ENCODE measurements at places on chromosomes 1 and 21.

- no peak for DNase-seq
These were observed 34.7 kb downstream of the RGSL1 start for GRCh38 chr1:182484531-182485257.

DNA sequence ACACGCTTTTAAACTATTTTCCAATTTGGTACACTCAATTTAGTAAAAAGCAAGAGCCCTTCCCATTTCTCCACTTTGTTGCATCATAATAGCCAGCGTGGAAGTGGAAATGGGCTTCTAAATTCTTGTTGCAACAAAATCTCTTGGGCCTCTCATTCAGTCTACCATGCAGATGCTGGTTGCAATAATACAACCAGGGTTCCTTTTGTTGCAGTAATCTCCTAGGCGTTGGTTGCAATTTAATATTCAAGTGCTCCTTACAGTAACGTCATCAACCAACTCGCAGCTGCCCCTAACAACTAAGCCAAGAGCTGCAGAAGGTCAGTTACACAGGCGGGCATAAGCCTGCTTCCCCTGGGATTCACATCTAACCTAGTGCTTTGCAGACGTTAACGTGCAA is 2.7 kb upstream of the HDGF start:
- DNase-seq = no peak

DNA sequence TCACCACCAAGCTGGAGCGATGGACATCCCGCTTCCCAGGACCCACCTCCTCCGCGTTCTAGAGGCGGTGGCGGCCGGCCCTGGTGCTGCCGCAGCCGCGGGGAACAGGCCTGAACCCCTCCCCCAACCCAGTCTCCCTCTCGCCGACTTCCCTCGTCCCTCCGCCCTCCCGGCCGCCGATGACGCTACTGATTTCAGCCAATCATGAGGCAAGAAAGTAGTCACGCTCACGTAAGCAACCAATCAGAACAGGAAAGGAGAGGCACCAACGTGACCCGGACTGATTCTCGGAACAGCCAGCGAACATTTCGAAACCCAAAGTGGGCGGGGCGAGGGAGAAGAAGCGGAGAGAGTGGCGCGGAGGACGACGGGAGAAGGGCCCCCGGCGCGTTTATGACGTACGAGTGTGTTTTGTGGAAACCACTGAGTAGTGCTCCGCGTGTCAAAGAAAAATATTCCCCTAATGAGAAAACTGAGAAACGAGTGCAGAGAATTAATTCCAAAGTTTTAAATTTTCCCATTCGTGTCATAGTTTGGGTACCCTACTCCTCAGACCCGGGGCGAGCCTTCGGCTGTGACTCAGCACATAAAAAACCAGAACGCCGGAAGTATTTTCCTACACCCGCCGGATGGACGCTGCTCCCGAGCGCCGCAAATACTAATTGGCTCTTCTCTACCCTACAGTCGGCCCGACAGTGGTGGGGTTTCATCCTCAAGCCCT is at the start of gene NRDC:
NRDC (minus strand) TSS at position 112 of the 721 bp plus-strand sequence. CDS start 112 bp downstream, outside the sequence.
- DNase-seq = peak; percentile 99

- DNase-seq = no peak
These were observed 125.1 kb downstream of the MRPS6 start for GRCh38 chr21:34198231-34199120.

DNA sequence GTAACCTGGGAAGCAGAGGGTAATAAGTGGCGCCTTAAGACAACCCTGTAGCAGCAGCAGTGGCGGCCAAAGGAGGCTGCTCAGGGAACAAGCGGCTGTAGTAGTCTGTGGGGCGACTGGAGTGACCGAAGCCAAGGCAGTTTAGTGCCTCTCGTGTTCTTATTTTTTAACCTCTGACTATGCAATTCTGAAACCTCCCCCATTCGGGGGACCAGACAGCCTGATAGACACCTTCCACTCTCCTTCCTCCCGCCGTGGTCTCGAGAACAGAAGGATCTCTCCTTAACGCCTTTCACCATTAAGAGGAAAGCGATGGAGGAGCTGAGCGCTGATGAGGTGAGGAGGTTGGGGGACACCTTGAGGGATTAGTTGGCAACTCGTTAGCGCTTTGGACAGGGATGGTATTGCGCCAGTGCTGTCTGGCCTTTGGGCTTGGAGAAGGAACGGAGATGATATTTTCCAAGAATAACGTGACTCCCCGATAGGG is 644 bp downstream of the UBE4B start:
- DNase-seq = no peak

DNA sequence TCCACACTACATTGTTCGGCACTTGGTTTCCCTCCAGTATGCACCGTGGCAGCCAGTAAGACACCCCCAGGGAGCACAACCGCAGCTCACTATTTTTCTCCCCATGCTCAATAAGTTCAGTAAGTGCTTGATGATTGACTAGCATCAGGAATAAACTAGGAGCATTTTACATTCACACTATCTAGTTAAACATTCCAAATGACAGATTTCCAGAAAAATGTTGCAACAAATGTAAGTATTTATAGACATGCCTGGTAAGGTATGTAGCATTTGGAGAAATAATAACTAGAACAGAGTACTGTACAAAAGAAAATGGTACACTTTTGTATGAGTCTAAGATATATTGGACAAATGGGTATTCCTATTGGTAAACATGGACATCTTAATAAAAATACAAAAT is 92.9 kb downstream of the SLC45A1 start:
- no peak for DNase-seq

GRCh38 chr1:243598433-243598832 is 251.6 kb downstream of the AKT3 start:
- DNase-seq = peak; percentile 34

DNA sequence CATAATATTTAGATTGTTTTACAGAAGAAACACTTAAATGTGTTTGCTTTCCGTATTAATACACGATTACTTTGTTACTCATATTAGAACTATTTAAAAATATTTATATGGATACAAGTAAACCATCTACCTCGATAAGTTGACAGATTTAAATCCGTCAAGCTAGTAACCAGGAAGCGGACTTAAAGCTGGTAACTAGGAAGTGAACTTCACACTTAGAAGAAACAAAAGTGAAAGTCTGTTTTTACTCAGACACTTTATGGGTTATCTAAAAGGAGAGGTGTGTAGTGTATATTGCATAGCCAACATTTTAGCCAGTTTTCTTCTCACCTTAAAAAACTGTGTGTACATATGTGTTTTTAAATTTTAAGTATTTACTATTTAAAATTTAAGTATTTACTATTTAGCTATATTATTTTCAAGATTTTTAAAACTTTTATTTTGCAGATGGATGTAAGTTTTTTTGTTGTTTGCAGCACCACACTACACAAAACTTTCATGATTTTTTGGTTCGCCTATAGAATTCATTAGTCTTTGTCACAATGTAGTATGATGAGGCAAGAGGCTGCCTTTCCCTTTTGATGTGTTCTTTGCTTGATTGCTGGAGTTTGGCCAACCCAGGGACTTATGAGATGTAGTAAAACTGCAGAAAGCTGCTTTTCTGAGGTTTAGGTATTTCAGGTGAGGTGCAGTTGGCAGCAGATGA is 2.7 kb downstream of the USP25 start:
- no peak for DNase-seq

- peak; percentile 75 for DNase-seq
These were observed 13.0 kb downstream of the CCDC190 start for GRCh38 chr1:162847839-162848453.

DNA sequence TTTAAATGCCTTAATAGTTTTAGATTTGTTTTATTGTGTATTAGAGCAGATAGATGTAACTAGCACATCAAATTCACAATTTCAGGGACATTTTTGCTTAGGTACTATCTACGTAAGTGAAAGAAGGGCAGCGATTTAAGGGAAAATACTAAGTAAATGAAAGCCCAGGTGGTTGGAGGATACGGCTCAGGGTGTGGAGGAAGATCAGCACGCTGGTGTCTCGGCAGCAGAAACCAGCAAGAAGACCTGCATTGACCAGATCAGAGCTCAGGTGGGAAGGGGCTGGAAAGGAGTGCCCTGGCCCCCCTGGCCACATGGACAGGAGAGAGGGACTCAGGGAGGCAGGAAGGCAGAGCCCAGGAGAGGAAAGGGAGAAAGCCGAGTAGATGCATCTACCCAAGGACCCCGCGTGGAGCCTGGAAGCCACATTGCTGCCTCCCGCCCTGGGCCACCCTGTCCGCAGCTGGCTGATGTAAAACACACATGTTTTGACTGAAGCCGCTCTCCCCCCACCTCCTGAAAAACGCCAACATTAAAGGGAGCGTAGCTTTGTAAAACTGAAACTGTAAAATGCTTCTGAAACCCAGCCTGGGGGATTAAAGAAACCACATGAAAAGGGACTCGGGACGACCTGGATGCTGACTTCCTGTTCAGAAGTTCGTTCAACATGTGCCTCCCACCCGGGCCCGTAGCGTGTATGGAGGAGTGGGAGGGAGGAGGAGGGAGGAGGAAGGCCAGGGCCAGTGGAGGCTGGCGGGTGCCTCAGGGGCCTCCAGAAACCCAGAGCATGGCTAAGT is 72.6 kb upstream of the TARDBP start:
- DNase-seq = peak; percentile 42

DNA sequence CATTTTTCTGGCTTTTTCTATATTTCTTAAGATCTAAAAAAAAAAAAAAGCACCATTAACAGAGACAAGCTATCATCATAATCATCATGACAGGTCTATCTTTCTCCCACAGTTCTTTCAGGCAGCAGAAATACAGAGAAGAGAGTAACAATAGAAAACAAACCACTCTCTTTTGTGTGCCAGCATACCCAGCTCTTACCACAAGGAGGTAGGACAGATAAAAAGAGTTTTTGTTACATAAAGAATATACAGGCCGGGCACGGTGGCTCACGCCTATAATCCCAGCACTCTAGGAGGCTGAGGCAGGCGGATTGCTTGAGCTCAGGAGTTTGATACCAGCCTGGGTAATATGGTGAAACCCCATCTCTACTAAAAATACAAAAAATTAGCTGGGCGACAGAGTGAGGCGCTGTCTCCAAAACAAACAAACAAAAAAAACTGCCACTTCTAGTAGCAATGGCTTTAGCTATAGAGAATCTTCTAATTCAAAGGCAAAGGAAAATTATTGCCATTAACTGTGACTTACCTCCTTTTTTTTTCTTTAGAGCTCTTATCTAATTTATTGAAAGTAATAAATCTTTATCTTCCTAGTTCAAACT is 39.7 kb downstream of the ANKRD13C start:
- DNase-seq = no peak

- no peak for DNase-seq
These were observed 2.3 kb upstream of the CELA2A start for GRCh38 chr1:15454256-15454655.

DNA sequence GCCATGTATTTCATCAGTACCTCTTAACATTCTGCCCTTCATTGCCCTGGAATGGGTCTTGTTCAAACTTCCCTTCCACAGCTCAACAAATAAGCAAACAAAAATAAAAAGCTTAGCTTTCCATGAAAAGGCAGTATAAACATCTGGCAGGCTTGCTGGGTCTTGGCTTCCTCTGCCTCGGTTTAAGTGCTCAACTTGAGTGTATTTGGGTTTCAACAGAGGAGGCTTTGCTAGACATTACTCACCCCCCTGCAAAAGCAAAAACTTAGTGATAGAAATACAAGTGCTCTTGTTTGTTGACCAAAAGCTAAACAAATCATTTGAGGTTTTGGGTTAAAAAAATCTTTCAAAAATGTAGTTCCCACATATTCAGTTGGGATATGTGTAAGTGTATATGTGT is 518.5 kb downstream of the PLPP3 start:
- DNase-seq = no peak

DNA sequence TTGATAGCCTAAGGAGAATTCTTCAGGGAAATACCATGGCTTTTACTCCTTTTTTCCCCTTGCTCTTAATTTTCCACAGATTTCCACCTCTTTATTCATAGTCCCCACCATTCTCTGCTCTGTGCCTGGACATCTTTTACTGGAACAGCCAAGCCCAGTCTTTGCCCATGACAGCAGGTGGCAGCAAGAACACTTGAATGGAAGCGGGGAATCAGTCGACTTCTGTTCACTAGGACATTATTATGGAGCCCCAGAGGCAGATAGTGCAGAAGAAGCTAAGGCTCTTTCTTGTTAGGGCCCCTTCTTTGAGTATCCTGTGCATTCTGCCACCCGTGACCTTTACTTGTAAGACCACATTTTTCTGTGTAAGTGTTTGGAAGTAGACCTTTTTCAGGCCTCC is 6.3 kb downstream of the OR14I1 start:
- no peak for DNase-seq

- peak; percentile 52 for DNase-seq
These were observed 27.1 kb downstream of the ZBTB17 start for GRCh38 chr1:15948595-15949452.

GRCh38 chr1:239315631-239316217 is 70.6 kb upstream of the CHRM3 start:
- DNase-seq = no peak

- no peak for DNase-seq
These were observed 68.5 kb upstream of the ZBTB18 start for GRCh38 chr1:243982447-243983018.

DNA sequence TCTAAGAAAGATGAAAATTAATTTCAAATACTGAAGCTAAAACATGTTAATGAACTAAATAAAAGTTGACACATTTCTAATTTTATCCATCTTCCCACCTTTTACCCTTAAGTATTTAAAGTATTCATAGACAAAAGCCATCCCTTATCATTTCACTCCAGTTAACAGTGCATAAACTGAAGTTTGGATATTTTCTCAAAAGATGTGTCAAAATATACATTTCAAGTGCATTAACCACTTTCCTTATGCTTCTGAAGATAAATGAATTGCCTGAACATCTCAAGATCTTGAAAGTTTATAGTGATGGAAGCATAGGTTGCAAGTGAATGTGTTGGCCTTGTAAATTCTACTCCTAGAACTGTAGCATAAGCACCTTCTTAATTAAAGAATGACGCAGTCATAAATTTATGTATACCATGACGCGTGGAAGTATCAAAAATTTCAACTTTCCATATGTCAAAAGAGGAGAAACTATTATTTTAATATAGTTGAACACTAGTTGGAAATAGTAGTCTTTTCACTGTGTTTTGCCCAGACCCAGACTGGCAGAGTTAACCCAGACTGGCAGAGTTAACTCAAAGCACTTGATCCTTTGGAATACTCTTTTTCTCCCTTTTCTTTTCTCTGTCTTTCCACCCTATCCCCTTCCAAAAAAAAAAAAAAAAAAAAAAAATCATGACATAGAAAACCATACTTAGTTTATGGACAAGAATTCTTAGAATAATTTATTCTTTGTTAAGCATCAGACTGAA is 282.6 kb upstream of the C1orf105 start:
- DNase-seq = no peak

DNA sequence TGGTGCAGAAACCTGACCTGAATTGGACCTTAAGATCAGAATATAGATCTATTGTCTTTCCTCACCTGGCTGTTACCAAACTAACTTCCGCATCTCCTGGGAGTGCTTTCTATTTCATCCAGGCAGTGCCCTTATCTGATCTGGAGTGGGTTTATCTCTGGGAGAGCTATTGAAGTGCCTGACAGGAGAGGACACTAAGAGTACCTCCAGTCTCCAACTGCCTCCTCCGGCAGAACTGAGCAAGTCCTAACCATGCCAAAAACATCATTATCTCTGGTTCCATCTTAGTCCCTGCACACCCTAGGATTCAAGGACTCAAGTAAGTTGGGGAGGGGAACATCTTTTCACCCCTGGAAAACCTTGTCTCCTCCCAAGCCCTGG is 12.4 kb upstream of the KCNJ15 start:
- DNase-seq = no peak

- no peak for DNase-seq
These were observed 40.7 kb upstream of the KCND3 start for GRCh38 chr1:112030157-112030556.

- no peak for DNase-seq
These were observed 30.1 kb upstream of the PLD5 start for GRCh38 chr1:242554577-242554976.

GRCh38 chr1:157047062-157047410 is 1.5 kb upstream of the ARHGEF11 start:
- DNase-seq = no peak

GRCh38 chr1:14392161-14392858 is 206.2 kb upstream of the KAZN start:
- no peak for DNase-seq

All from activated CD4-positive, alpha-beta T cell treated with anti-CD3 and anti-CD28 coated beads, Interleukin-2, amount 50 U/mL, for 4 hours (primary cell).